ENCODE measurements at places on chromosomes 4 and X.

DNA sequence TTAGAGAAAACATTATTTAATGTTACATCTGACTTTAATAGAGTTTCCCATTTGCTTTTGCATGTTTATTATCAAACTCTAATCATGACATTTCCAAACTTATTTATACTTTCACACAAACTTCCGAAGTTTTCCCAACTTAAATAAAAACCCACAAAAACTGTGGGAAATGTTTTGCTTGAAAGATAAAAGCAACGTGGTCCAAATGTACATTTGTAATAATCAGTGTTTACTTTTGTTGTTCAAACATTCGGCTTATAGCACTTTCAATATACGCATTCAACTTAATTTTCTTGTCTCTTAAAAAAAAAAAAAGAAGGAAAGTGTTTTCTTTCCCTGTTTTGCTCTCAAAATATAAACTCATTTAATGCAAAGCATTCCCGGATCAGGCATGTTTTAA is 51.0 kb downstream of the STX18 start:
- DNase-seq = no peak

DNA sequence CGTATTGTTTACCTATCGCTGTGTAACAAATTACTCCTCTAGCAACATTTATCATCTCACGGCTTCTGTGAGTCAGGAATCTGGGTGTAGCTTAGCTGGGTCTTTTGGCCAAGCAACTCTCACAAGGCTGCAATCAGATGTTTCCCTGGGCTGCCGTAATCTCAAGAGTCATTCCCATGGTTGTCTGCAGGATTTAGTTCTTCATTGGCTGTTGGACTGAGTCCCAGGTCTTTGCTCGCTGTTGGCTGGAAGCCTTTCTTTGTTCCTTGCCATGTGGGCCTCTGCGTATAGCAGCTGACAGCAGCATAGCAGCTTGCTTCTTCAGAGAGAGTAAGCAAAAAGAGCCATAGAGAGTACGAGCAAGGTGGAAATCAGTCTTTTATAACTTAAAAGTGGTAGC is 16.8 kb downstream of the POLR2B start:
- no peak for DNase-seq

DNA sequence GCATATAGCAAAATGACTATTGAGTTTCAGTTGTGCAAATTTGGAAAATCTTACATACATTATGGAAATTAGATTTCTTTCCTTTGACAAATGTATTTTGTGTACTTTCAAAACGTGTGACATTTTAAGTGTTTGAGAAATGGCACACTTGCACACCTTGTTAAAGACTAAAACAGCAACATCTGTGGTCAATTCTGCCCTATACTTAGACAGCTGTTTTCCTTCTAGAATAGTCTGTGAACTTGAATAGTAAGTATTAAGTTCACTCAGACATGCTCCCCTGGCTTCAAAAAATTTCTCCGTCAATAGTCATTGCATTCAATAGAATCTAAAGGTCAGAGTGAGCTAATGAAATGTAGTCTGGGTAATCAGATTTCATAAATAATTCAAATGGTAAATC is 21.7 kb upstream of the TBC1D9 start:
- no peak for DNase-seq

DNA sequence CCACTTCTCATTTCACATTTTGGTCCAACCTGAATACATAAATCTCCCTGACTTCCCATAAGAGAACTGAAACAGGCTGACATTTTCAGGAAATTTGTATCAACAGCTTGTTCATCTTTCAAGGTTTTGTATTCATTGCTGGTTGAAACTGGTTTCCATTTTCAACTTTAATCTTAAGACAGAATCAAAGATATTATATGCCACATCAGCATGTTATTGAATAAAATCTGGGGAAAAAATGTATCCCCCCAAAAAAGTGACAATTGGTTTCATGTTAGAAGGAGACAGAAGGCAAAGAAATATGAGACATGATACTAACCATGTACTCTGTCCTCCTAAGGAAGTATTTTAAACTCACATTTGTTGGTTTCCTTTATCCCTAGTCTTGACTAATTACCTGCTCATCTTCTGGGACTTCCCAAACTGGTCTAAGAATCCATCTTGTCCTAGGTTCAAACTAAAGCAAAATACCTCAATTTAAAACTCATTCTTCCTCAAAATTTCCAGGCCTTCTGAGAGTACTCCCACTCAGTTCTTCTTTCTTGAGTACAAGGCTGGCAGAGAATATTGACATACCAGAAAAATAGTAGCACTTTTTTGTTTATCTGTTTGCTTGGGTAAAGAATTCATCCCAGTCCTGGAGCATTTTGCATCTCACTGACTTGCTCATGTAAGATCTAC is 3.1 kb upstream of the ANTXR2 start:
- no peak for DNase-seq

DNA sequence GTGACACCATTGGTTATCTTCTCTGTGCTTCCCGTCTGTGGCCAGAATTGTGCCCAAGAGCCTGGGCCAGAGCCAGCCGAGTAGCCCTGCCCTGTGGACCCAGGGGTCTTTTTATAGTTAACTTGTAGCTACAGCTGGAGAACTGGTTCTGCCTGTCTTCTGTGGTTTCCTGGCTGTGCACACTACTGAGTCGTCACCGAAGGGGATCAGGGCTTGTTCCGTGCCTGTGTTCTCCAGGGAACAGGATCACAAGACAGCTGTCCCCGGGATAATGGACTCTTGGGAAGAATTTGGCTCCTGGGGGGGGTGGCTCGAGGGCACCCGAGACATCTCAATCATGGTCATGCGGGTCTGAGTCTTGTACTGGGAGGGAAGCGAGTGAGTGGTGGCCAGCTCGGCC is 22.1 kb upstream of the OPN1LW start:
- no peak for DNase-seq

- DNase-seq = no peak
These were observed 30.2 kb downstream of the SPANXD start for GRCh38 chrX:141668371-141668770.

GRCh38 chrX:9072281-9072680 is 38.4 kb upstream of the FAM9B start:
- no peak for DNase-seq

DNA sequence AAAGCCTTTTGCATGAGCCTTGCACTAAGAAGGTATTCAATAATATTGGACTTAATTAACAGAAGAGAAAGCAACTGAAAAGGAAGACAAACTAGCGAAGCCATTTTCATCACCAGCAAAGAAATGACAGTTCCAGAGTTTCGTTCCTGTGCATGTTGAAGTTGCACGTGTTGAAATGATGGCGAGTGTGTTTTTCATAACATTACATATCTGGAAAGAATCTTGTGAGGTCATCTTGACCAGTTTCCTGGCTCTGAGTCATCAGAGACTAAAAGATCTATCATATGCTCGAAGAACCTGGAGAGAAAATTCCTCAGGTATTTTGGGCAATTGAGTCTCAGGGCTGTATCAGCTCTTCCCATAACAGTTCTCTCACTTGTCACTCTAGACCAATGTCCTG is 106.2 kb upstream of the MAML3 start:
- DNase-seq = no peak

GRCh38 chr4:123553279-123553678 is 156.7 kb downstream of the SPRY1 start:
- no peak for DNase-seq

- no peak for DNase-seq
These were observed 103.5 kb upstream of the OTUD4 start for GRCh38 chr4:145283909-145284308.

- no peak for DNase-seq
These were observed 39.3 kb downstream of the GRIA3 start for GRCh38 chrX:123223409-123223808.

- DNase-seq = no peak
These were observed 28.3 kb upstream of the DYNLT3 start for GRCh38 chrX:37875675-37876074.

DNA sequence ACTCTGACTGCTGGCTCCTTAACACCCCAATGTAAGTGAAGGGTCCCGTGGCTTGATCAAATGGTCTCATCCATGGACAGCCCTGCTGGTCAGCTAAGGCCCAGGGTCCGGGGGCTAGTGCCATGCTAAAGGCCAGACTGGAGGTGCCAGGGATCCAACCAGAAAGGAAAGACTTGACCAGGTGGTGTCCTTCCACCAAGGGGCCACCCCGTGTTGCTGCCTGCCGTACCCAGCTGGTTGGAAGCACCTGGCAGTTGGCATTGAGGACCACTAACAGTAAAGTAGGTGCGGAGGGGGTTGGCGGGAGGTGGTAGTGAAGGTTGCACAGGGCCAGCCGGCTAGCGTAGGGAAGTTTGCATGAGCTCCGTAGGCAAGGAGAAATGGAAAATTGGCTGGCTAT is 1.7 kb upstream of the IL1RAPL2 start:
- no peak for DNase-seq

- no peak for DNase-seq
These were observed 109.7 kb upstream of the ARX start for GRCh38 chrX:25125483-25125882.

DNA sequence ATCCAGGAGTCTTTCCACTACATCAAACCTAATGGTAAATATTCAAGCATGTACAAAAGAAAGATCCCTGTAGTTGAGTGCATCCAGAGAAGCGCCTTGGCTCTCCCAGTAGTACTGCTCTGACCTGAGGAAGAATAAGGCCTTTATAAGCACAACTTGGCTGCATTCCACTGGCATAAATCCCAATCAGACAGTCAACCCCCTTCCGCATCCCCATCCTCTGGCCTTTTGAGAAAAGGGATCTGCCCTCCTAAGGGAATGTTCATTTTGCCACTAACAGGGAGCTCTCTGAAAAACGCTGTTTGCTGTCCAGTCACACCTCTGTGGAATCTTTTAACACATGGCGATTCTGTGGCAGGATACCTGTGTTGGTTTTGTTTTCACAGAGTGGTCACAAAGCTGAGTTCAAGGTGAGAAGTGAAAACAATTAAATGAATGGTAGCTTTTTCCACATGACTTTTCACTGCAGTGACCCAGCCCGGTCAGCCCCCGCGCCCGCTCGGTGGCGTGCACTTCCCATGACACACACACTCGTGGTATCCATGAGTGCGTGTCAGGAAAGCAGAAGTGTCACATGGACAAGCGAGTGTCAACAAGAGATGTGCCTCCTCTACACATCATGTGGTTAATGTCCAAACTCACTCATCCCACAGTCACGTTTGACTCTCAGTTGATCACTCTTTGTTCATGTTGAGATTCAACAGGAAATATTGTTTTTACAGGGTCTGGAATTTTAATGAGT is 112.2 kb upstream of the ENPP6 start:
- DNase-seq = no peak

Measured in DMS 273 treated with DMSO at 0.1 percent for 48 hours (cell line).